Activated CD4-positive, alpha-beta T cell treated with anti-CD3 and anti-CD28 coated beads for 1 hour (primary cell): ENCODE measurements at places on chromosomes 4 and X.

DNA sequence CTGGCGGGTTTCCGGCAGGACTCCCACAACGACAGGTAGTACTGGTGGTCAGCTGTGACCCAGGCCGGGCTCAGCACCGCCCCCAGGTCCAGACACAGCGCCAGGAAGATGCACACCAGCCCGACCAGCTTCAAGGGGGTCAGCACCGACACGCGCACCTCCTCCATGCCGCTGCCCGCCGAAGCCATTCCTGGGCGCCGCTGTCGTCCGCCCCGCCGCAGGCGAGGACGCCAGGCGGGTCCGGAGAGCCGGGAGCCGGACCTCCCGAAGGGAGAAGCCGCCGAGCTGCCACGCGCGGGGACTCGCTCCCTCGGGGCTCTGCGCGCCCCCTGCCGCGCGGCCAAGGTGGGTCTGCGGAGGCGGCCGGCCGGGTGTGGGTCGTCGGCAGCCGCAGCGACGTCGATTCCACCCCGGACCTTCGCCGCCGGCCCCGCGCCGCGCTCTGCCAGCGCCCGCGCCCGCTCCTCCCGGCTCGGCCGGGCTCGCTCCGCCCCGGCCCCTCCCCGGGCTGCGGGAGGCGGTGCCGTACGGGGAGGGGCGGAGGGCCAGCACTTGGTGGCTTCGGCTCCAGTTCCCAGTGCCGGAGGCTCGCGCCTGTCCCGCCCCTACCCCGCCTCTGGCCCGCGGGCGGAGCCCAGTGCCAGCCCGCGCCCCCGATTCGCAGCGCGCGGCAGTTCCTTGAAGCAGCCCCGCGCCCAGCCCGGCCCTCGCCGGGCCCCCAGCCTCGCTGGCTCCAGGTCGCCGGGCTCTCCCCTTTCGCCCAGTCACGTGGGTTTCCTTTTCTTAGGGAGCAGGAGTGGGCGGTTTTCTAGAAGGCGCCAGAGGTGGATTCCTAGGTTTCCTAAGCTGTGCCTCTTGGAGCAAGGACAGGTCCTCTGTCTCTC lies at the start of gene TMEM47:
TSS of gene TMEM47 (minus strand) at position 444 of the 884 bp plus-strand sequence. CDS start at position 188, 256 bp downstream.
- no peak for DNase-seq

DNA sequence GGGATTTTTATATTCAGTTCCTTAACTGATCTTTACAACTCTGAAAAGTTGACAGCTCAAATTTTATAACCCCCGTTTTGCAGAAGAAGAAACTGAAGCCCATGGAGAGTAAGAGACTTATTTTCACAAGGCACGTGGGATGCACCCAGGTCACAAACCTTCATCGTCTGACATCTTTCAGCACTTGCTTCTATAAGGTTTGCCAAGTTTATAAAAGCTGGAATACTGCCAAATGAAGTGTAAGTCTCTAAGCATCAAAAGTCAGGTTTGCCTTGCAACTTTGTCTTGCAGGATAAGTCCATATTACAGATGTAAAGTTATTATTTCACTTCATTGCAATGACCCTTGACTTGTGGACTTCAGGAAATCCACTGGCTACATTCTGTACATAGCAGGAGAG lies 6.3 kb upstream of the KCNIP4 start:
- DNase-seq = no peak

GRCh38 chr4:83810428-83810827 lies 274.5 kb downstream of the GPAT3 start:
- no peak for DNase-seq

GRCh38 chr4:180949424-180950213 lies 1293.6 kb upstream of the TENM3 start:
- no peak for DNase-seq

- DNase-seq = no peak
Measured at GRCh38 chr4:139524062-139524631, 31.9 kb downstream of the SETD7 start.

GRCh38 chr4:161256172-161256571 lies 907.6 kb downstream of the FSTL5 start:
- DNase-seq = no peak

DNA sequence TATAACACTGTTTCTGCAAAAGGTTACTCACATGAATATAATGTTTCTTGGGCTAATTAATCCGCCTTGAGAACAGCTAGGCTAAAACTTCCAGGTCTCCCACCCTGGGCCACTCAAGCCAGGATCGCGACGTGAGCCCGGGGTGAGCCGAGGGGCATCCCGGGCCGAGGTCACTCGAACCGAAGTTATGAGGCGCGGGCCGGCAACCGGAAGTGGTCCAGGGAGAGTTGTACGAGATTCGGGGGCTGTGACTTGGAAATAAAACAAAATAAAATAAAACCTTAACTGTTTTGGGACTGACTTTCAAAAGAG lies 317 bp downstream of the CMC4 start:
- DNase-seq = no peak

DNA sequence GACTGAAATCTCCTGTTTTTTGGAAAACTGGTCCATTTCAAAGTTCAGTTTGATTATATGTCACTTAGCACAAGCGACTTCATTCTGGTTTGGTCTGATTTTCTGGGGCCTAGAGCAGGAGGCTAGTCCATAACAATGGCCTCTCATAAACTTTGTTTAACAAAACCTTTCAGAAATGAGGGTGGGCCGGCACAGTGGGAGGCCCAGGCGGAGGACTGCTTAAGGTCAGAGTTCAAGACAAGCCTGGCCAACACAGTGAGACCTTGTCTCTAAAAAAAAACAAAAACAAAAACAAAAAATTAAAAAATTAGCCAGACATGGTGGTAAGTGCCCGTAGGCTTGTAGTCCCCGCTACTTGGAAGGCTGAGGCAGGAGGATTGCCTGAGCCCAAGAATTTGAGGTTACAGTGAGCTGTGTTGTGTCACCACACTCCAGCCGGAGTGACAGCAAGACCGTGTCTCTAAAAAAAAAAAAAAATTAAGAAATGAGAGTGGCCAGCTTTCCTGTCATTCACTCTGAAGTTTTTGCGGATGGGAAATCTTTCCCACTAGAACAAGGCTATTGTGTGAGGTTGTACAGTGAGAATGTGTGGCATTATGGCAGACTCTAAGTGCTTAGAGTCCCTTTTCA lies 1.2 kb upstream of the PLAC8 start:
- DNase-seq = no peak

GRCh38 chrX:129230850-129231512 lies 292.3 kb downstream of the SMARCA1 start:
- DNase-seq = no peak

DNA sequence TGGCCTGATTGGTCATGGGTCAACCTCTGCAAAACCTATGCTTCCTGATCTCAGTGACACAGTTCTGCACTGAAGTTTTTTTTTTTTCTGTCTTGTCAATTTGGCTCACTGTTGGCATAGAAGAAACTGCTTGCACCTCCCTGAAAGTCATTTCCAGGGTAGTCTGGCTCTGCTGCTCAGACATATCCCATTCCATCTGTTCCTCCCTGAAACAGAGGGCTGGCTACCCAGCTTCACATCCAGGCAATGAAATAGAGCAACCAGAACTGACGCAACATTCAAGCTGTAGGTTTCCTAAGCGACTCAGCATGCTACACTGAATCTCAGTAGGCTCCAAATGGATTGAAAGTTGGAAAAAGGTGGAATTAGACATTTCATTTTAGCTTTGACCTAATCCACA lies 176.8 kb upstream of the MBNL3 start:
- DNase-seq = no peak

GRCh38 chrX:129540068-129540653 lies at the start of gene OCRL:
Gene OCRL, plus strand, starts transcription at chrX:129540259. Its CDS starts 181 bp downstream, at chrX:129540440.
- no peak for DNase-seq

DNA sequence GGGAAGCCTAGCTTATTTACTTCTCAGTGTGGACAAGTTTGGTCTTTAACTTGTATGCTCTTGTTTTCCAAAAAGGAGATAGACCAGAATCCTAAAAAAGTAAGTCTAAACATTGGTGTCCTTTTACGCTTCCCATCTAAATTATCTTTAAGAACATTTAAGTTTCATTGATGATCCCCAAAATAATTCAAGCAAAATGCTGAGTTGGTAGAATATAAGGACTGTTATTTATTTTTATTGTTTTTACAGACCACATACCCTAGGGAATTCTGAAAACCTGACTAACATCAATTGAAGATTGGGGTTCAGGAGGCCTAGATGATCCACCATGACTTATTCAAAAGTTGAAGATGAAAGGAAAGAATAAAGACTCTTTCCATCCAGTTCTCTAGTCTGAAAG lies 653.0 kb downstream of the CCSER1 start:
- no peak for DNase-seq

- no peak for DNase-seq
Measured at GRCh38 chr4:120855307-120856001, 67.1 kb downstream of the PRDM5 start.

GRCh38 chr4:24411806-24412205 lies 172.5 kb downstream of the DHX15 start:
- DNase-seq = no peak

GRCh38 chrX:21940356-21940829 lies at the start of gene SMS:
Gene SMS, plus strand, starts transcription at chrX:21940709. Its CDS starts 116 bp downstream, at chrX:21940825.
- DNase-seq = peak; percentile 26

- no peak for DNase-seq
Measured at GRCh38 chr4:72513227-72513626, 55.8 kb downstream of the ADAMTS3 start.

- DNase-seq = no peak
Measured at GRCh38 chr4:155571184-155571944, 95.3 kb upstream of the GUCY1A1 start.

DNA sequence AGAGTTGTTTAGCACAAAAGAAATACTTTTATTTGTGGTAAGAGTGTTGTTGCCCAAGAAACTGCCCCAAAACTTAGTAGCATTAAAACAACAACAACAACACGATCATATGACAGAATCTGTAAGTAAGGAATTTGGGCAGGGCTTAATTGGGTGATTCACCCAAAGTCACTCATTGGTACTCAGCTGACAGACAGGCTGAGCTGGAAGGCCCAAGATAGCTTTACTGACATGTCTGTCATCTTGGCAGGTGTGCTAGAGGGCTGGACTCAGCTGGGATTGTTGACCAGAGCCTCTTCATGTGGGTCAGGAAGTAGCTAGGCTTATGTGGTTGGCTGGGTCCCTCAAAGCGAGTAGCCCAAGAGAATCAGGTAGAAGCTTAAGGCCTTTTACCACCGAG lies 52.3 kb downstream of the KIAA0232 start:
- DNase-seq = no peak

DNA sequence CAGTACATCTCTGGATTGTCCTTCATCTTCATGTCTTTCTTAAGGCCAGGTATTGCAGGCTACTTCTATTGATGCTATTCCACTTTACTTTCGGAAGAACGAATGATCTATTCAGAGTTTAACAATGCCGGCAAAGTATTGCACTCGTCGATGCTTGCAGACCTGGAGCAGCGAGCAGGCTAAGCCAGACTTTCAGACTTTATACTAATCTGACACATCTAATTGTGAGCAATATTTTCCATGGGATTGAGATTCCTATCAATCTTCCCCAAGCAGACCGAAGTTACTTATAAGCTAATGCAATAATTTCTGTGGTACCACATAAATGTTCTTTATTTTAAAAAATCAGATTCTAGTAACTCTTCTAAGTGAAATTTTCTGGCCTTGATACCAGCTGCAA lies 1.6 kb downstream of the EMCN start:
- no peak for DNase-seq

DNA sequence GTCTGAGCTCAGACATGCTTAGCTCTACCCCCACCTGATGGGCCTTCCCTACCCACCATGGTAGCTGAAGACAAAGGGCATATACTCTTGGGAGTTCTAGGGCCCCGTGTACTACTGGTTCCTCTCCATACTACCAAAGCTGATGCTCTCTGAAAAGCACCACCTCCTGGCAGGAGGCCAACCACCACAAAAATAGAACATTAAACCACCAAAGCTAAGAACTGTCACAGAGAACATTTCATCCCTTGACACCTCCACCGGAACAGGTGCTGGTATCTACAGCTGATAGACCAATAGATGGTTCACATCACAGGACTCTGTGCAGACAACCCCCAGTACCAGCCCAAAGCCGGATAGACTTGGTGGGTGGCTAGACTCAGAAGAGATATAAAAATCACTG lies 13.4 kb downstream of the EDA2R start:
- no peak for DNase-seq

DNA sequence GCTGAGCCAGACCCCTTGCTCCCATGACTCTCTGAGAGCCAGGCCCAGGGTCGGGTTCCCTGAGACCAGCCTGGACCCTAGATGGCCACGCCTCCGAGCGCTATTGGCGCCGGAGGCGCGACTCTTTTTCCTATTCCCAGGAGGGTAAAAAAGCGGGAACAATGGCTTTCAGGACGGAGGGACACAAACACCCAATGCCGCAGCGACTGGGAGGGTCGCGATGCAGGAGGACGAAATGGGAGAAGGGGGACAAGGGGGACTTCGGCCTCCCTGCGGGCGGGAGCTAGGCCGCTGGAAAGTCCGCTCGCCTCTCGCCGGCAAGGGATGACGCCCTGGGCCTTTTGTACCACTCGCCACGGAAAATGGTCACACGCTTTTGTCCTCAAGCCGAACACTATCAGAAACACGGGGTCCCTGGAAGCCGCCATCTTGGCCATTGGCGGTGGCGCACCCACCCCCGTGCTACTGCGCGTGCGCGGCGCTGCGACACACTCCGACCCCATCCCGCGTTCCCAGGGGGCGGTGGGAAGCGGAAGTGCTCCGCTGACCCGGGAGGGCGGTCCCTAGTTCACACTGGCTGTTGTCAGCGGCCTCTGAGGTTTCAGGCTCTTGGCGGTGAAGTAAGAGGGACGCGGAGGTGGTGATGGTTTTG lies 98.4 kb downstream of the ZNF674 start:
- peak; percentile 68 for DNase-seq
